ENCODE measurements at places on chromosomes 2 and 18.

DNA sequence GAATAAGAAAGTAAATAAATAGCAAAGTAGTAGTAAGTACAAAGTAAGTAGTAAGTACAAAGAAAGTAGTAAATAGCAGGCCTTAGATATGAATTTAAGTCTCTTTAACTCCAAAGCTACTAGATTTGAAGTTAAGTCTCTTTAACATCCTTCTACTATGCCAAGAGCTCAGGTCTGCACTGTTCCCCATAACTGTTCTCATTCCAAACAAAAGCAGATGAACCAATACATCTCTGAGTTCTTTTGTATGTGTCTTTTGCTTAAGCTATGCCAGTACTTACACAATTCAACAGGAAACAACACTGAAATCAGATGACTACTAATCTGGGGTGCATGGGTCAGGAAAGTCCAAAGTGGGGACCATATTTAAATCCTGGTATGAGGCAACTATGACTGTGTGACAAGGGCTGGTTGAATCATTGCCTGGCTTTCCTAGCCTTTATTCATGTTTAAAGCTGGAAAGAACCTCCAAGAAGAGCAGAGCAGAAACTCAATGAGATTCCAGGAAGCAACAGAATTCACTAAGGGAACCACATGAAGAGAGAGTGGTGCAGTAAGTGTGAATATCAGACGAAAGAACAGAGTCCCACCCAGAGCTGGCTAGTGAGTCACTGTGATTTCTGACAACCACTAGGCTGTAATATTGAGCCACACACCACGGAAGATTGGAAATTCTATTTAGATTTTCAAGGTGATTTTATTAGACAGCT, 51.0 kb upstream of the CYP26B1 start:
- DNase-seq, result peak; percentile 7

- no peak for DNase-seq
Measured at GRCh38 chr2:26692897-26693849, 651 bp downstream of the KCNK3 start.

DNA sequence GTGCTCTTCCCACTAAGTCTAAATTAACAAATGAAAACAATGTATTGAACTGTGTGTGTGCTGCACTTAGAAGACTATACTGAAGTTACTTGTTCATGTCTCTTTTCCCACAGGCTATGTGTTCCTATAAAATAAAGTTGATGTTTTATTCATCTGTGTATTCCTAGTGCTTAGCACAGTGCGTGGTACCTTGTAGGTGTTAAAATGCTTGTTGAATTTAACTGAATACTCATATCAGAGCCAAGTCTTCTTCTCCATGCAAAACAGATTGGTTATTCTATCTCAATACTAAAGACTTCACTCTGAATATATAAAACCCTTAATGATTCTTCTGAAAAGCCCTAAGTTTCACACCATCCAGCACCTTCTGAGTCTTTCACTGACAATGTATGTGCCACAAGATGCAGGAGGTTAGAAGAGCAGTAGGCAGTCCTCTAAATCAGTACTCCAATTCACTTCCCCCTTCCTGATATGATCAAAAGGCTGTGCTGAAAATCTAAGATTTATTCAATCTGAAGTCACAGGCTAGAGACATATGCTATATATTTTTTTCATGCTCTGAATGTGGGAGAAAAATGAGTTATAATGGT, 231.7 kb upstream of the CCDC150 start:
- no peak for DNase-seq

- no peak for DNase-seq
Measured at GRCh38 chr2:69253611-69254301, 133.3 kb downstream of the GFPT1 start.

GRCh38 chr2:1995081-1995480, 250.8 kb upstream of the PXDN start:
- DNase-seq, result no peak

GRCh38 chr2:30753630-30754029, 53.6 kb downstream of the CAPN13 start:
- no peak for DNase-seq

DNA sequence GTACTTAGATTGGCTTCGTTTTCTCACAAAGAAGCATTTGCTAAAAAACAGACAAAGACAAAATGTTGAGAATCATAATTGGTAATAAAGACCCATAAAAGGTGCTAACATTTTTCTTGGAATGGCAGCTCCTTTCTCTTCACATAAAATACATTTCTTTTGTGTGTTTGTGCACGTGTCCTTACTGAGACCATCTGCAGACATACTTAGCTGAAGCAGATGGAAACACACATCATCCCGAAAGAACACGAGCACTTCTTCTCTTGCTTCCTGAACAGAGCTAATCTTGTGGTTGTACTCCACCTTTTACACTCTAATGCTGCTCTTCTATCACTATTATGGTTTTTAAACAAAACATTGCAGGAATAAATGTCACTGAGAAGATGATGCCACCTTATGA, 142.5 kb downstream of the SPHKAP start:
- DNase-seq, result no peak

- DNase-seq, result no peak
Measured at GRCh38 chr2:23065210-23065609, 319.8 kb upstream of the KLHL29 start.

Data from midbrain (tissue), 1 donor.